ENCODE measurements at places on chromosomes 2 and 18.

- DNase-seq: no peak
These were observed 128.7 kb downstream of the RNF144A start for GRCh38 chr2:7045601-7046590.

GRCh38 chr2:237388036-237388435 is 25.9 kb downstream of the COL6A3 start:
- no peak for DNase-seq

DNA sequence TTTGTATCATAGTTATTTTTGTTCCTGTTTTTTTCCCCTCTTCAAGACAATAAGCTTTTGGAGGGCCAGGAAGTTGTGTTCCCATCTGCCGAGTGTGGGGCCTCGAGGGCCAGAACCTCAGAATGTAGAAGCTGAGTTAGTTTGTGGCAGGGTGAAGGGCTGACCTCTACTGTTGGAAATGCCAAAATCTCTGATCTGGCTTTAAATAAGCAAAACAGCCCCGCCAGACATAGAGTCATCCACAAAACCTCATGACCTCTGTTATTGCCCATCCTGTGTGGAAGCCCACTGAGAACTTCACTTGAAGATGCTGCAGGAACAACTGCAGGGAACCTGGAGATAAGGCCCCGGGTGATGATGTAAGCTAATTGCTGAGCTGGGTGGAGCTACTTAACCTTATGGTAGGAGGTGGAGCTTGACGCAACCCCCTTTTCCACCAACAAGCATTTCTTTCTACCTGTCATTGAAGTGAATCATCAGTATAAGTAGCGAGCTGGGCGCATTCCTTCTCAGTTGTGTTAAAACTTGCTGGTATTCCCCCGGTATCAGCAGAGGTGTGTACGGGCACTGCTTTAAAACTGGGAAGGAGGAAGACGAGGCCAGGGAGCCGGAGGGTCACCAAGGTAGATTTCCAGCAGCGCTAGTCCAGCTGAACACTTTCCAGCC is 177.2 kb downstream of the NEDD4L start:
- DNase-seq: no peak

DNA sequence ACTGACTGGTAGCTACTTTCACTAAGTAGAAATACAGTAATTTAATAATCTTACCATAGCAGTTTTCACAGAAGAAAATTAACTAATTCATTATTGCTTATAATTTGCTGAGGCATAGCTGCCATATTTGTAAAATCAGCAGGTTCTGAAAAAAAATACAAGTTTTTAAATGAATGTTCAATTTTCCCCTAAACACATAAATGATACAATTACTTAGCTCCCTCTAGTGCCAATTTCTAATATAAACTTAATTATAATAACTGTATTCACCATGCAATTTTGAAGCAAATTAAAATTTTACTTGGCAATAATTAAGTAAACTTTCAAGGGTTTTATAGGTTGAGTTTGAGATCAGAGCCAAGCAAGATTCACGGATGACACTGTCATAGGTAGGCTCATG is 1321.6 kb upstream of the ACVR2A start:
- DNase-seq: no peak

DNA sequence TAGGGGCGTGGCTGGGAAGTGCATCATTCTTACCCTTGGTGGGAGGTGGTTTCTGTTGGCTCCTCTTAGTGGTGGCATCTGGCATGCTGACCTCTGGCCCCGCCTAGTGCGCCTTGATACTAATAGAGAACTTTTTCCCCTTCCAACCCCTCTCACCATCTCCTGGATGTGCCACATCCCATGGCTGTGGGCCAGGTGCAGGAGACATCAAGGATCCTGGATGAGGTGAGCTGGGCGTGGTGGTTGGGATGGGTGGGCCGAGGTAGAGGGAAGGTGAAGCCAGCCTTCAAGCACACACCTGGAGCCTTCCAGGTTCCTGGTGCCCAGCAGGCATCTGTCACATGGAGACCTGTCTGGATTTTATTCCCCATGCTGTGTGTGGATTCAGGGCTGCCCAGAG is 149.2 kb downstream of the DYSF start:
- DNase-seq: no peak

Data from stimulated activated CD8-positive, alpha-beta memory T cell treated with anti-CD3 and anti-CD28 coated beads, Interleukin-15, amount 100 ng/mL, for 24 hours (primary cell).